ENCODE measurements at places on chromosomes 6 and 20.

DNA sequence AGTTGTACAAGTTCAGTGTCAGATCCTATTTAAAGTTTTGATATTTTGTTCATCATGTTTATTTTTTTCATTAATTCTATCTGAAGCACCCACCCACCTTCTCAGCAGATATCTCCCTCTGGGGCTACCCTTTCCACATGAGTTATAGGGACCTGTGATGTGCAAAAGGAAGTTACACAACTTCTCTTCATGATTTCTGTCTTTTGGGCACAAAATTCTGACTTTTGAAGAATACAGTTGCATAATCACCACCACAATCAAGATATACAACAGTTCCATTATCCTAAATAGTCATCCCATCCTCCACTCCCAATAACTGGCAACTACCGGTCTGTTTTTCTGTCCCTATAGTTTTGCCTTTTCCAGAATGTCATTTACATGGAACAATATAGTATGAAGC lies 13.8 kb upstream of the FUCA2 start:
- no peak for DNase-seq

GRCh38 chr20:46773680-46774079 lies 64.2 kb downstream of the SLC2A10 start:
- DNase-seq, result no peak

DNA sequence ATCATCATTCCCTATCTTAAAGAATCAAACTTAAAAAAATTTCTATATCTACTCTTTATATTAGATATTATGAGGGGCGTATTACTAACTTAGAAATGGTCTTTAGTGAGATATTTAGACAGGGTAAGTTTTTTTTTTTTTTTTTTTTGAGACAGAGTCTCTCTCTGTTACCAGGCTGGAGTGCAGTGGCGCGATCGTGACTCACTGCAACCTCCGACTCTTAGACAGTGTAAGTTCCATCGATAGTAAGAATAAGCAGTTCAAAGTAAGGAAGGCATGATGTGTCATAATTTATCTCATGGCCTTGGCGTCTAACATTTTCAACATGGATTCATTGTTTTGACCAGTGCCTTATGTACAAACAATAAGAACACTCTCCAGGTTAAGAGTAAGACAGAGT lies 72.4 kb downstream of the MLIP start:
- no peak for DNase-seq

GRCh38 chr6:45658958-45659357 lies 281.2 kb upstream of the SUPT3H start:
- DNase-seq, result no peak

DNA sequence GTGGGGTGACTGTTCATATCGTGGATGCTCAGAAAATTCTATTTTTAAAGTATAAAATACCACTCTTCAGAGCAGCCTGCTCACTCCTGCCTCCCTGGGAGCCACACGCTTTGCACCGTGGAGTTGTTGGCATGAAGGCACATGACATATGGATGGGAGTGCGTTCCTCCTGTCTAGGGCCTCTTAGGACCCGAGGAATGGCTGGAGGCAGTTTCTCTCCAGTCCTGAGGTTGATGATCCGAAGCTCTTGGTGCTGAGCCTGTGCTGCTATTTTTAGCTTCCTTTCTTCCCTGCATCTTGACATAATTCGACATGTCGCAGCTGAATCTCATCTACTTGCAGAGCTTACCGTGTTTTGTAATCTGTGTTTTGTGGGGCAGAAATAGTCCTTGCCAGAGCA lies 73.9 kb downstream of the PHACTR3 start:
- DNase-seq, result no peak

- no peak for DNase-seq
These were observed 463.9 kb upstream of the JARID2 start for GRCh38 chr6:14781772-14782525.

DNA sequence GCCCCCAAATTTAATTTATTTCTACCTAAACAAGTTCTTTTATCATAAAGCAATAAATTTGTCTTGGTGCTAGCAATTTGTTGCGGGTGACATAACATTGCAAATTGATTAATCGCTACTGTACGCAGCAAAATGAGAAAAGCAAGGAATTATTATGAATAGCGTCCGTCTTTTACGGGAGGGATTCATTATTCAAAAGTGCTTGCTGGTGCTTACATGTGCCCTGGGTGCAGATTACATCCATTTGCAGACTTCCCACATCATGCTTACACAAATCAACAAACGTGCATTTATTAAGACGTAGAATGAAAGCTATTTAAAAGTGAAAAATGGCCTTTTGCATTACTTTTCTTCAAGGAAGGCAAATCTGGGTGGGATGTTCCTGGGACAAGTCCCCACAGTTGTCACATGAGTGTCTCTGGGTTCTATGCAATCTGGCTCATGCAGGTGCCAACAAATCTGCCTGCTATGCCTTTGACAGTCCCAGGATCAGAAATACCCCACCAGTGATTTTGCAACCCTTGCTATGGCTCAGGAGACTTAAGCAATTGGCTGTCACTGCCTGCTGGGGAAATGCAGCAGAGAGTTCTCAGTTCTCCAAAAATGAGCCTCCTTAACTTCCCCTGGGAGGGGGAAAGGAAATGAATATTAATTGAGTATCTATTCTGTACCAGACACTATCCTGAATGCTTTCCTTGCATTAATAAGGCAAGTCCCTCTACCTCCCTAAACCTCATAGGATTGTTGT lies 30.1 kb upstream of the MAFB start:
- no peak for DNase-seq

DNA sequence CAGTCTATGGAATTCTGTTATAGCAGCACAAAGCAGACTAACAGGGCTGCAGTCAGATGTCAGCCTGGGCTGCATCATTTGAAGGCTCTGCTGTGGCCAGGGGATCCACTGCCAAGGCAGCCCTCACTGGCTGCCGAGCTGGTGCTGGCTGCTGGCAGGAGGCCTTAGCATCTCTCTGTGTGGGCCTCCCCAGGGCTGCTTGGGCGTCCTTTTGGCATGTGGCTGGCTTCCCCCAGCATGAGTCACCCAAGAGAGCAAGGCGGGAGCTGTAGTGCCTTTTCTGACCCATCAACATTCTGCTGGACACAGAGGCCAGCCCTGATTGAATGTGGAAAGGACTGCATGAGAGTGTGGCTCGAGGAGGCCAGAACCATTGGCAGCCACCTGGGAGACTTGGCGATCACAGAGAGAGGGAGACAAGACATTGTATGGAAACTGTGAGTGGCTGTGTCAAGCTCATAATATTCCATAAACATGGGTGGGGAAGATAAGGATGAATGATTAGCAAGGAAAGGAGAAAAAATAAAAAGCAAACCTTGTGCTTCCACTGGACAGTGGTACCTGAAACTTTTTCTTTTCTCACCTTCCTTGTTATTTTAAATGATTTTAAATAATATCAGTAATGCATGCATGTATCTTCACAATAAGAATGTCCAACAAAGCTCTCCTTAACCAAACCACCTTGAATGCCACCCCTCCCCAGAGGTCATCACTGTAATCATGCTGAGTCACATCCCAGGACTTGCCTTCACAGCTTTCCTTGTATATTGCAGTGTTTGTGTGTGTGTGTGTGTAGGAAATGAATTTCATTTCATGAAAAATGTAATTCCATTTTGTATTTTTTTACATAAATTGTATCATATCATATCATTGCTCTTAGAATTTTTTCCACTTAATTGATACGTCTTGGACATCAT lies 55.0 kb upstream of the VSX1 start:
- no peak for DNase-seq

DNA sequence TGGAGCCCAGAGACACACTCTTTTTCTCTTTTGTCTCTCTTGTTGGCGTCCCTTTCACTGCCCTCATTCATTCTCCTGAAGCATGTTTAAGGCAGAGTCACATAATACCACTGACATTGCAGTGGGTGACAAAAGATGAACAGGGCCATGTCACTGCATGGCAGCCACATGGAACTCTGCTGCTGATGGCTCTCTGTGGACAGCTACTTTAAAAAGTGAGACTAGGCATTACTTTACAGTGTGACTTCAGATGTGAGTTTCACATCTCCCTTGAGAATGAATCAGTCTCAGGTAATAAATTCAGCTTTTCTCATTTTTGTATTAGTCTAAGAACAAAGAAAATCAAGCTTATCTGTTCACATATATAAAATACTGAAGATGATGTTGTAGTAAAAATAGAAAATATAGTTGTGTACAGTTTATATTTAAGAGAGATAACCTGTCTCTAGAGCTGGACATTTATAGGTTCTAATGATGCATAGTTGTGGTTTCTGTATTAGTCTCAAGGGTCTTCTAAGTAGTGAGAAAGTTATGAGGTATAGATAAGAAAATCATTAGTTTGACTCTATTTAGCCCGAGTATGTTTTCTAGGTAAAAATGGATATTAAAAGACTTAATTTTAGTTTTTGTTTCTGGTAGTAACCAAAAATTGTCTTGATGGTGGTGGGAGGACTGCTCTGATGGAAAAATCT lies 6.1 kb downstream of the MRS2 start:
- DNase-seq, result no peak

Measured in NCI-H146 (cell line).